Cerebellar nuclear complex (tissue), 1 donor: ENCODE measurements at places on chromosomes 5 and 9.

GRCh38 chr9:127096208-127096607, 26.2 kb downstream of the ANGPTL2 start:
- no peak for DNase-seq

DNA sequence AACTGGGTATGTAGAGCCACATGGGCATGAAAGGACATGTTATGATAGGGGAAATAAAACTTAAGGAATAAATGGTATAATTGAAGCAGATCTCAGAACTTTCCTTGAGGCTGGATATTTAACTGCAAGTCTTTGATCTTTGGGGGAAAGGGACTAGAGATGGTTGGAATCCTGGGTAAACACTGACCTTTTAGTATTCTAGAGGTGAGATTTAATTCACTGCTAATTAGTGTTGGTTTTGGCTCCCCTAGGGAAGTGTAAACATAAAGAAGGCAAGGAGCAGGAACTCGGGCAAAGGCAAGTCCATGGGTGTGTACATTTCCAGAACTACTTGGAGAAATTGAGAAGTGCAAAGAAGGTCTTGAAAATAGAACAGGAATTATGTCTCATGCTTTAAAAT, 16.6 kb downstream of the NIM1K start:
- no peak for DNase-seq

GRCh38 chr9:9246726-9247125, 1366.1 kb downstream of the PTPRD start:
- no peak for DNase-seq

DNA sequence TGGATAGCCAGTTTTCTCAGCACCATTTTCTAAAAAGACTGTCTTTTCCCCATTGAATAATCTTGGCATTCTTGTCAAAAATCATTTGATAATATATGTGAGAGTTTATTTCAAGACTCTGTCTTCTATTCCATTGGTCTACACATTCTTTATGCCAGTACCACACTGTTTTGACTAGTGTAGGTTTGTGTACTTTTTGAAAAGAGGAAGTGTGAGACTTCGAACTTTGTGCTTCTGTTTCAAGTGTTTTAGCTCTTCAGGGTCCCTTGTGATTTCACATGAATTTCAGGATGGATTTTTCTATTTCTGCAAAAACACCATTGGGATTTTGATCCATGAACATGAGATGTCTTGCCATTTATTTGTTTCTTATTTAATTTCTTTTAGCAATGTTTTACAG, 78.5 kb upstream of the ALDH1A1 start:
- DNase-seq, result no peak

GRCh38 chr5:92353107-92354030, 970.3 kb upstream of the ARRDC3 start:
- no peak for DNase-seq

GRCh38 chr5:43227655-43228054, 35.6 kb downstream of the NIM1K start:
- no peak for DNase-seq

DNA sequence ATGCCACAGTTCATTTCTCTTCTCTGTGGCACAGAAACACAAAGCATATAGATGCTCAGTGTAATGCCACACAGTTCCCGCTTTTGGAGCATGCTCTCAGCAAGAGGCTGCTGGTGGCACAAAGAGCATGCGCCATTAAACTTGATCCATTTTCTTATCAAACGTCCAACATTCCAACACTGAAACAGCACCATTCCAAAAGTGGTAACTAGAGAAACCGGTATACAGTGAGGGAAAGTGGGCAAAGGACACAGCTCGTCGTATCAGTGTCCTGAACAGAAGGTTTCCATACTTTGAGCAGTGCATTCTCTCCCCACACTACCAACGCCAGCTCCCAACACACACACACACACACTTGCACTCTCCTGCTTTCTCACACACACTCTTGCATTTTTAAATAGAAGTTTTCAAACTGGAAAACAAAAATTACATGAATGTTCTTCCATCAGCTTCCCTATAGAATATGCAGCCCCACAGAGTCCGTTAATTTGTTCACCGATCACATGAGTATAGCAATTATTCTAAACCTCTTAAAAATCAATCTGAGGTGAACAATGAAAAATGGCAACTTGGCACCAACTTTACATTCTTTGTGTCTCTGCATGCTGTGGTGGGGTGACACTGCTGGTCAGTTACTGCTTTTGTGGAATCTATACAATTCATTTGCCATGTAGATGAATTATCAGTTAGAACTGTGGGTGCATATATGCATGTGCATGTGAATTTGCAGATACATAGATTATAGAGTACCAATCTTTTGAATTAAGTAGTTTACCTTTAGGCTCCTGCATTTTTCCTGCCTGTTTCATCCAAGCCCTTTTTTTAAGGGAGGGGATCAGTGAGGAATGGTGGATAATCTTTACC, 5.7 kb downstream of the NFIB start:
- peak; percentile 52 for DNase-seq

GRCh38 chr9:74817281-74817810, 70.4 kb downstream of the TRPM6 start:
- DNase-seq, result no peak

DNA sequence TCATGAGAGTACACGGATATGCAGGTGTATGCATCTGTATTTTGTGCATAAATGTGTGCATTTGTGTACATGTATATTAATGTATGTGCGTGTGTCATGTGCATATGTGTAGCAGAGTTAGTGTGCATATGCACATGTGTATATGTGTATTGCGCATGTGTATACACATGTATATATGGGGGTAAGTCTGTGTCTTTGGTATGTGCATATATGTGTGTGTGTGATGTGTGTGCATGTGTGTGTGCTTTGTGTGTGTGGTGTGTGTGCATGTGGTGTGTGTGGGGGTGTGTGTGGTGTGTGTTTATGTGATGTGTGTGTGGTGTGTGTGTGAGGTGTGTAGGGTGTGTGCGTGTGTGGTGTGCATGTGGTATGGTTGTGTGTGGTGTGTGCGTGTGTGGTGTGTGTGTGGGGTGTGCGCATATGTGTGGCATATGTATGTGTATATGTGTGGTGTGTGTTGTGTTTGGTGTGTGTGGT, 13.1 kb upstream of the CTSL start:
- no peak for DNase-seq

DNA sequence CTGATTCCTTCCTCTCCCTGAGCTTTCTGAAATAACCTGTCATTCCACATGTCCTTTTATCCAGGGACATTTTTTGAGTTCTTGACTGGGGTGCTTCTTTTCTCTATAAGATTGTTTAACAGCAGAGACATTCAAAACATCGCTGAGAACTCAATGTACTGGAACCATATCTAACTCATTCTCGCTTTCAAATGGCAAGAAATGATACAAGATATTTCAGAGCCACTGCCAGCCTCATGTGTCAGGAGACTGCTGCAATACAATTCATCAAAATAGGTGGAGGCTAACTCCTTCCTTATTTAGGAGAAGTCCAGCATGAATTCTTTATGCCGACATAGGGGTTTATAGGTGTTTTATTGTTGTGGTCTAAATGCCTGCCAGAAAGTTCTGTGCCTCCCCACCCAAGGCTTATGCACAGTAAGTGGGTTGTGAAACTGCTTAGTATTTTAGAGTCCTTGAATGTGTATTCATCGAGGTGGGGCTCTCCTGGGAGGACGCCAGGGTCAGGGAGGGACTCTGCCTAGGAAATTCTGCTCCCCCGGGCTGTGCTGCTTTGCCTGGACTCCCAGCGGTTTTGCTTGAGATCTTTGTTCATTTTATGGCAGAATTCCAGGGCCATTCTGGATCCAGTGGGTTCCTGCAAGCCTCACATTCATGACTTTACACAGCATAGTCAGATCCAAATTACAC, 53.9 kb downstream of the ZNF474 start:
- no peak for DNase-seq

- DNase-seq, result no peak
Observed at GRCh38 chr9:14401911-14402310, 88.0 kb upstream of the NFIB start.

DNA sequence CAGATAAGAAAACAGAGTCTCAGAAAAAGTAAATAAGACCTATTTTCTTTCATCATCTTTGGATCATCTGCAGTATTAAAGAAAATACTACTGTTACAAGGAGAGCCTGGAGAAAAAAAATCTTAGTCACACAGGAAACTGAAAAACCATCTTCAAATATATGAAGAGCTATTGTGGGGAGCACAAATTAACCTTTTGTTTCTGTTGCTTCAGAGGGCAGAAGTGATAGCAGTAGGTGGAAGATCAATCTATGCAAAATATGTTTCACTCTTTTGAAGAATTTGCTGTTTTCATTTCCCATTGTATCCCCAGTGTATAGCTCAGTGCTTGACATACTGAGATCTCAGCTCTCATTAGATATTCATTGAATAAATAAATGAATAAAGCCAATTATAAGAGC, 13.1 kb upstream of the CEMIP2 start:
- DNase-seq, result no peak

- no peak for DNase-seq
Observed at GRCh38 chr9:23622396-23622795, 203.6 kb downstream of the ELAVL2 start.

DNA sequence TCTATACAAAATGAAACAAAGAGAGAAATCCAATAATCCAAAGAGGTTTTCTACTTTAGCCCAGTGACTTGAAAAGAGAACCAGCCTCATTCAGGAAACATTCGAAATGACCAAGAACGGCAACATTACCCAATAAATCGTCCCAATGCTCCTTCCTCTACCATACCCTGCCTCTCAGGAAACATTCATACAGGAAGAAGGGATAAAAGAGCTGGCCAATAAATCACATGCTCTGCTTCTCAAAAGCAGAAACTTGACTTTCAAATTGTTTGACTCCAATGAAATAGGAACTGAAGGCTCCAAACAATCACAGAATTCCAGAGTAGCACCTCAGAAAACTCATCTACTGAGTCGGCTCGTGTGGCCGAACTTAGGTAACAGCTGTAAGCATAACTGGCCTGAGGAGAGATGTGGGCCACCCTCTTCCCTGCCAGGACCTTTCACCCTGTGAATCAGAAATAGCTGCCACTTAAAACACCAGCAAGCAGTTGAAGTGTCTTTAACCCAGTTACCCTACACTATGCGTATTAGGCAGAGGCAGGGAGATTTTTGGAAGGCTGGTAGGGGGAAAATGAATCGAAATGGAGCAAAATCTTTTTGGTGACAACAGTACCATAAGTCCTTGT, 14.6 kb downstream of the ARL15 start:
- no peak for DNase-seq

GRCh38 chr9:76087976-76088375, 197.5 kb downstream of the PCSK5 start:
- DNase-seq, result no peak

- no peak for DNase-seq
Observed at GRCh38 chr5:123732257-123732656, 220.3 kb downstream of the CSNK1G3 start.

DNA sequence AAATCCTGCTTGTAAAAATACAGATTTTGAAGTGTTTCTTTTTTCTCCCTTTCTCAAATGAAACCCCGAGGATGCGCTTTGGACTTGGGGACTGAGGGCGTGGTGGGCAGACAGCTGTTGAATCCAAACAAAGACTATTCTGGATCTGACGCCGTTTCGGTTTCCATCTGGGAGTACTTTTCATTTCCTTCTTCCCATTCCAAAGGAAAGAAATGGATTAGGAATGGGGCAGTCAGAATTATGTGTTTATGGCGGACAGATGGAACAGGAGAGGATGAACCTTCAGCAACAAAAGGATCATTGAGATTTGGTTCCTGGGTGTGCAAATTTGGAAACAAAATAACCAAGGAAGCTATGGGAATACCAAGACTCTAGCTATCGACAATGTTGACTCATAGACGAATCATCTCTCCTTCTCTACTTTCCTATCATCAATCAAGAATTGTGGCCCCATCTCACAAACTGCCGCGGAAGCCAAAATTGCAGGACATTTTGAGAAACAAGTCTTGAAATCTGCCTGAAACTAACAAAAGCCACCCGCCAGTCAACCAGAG, 300.6 kb downstream of the PARP8 start:
- no peak for DNase-seq

DNA sequence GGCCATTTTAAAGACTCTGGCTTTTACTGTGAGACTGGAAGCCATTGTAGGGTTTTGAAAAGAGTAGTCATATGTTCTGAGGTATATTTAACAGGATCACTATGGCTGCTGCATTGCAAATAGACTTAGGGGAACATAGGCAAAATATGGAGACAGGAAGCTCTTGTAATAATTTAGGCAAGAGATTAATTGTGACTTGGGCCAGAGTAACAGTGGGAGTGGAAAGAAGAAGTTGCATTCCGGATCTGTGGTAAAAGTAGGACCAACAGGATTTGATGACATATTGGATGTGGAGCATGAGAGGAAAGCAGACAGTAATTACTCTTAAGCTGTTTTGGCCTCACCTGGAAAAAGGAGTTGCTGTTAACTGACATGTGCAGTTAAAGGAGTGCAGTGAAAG, 85.6 kb downstream of the SMIM15 start:
- no peak for DNase-seq

GRCh38 chr5:110865400-110866094, 126.7 kb downstream of the SLC25A46 start:
- DNase-seq, result no peak

GRCh38 chr5:102231693-102232619, 64.1 kb downstream of the SLCO4C1 start:
- no peak for DNase-seq

GRCh38 chr9:20528253-20528652, 94.0 kb downstream of the MLLT3 start:
- DNase-seq, result no peak

- no peak for DNase-seq
Observed at GRCh38 chr5:148882332-148882731, 55.9 kb downstream of the ADRB2 start.

- no peak for DNase-seq
Observed at GRCh38 chr5:2751592-2752021, at the start of gene IRX2. Gene IRX2 (minus strand): TSS chr5:2751677. CDS start chr5:2751413, 264 bp downstream.

GRCh38 chr5:78720997-78721396, 72.4 kb upstream of the LHFPL2 start:
- no peak for DNase-seq

DNA sequence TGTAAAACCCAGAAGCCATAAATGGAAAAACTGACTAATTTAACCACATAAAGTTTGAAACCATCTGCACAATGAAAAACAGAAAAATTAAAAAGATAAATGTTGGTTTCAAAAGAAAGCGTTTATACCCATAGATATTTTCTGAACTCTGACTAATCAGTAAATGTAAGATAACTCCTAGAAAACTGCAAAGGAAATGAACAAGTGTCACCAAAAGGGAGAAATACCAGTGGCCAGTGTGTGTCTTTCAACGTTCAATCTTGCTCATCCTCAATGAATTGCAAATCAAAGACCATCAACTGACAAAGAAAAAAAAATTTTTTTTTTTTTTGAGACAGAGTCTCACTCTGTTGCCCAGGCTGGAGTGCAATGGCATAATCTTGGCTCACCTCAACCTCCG, 180.1 kb downstream of the SYK start:
- no peak for DNase-seq
